ENCODE measurements at places on chromosomes 5 and 9.

GRCh38 chr5:138960145-138960692, 85.1 kb upstream of the LRRTM2 start:
- DNase-seq, result no peak

DNA sequence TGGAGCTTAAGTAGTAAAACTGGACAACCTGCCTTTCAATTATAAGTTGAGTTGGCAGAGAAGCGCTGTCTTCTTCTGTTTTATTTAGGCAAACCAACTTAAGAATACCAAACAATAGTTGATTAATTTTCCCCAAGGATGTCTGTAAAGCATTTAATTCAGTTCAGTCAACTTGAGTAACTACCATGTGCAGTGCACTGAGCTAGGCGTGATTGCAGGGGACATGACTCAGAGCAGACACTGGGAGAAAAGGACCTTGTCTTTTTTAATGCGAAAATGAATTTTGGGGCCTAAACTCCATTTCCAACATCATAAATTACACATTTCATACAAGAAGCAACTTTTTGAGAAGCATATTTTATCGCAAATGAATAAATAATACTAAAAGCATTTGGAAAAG, 66.3 kb downstream of the FBXL7 start:
- DNase-seq, result no peak

GRCh38 chr9:7185612-7186011, 427.8 kb downstream of the KDM4C start:
- DNase-seq, result no peak

GRCh38 chr9:94002316-94003140, 47.4 kb upstream of the BARX1 start:
- peak; percentile 20 for DNase-seq

DNA sequence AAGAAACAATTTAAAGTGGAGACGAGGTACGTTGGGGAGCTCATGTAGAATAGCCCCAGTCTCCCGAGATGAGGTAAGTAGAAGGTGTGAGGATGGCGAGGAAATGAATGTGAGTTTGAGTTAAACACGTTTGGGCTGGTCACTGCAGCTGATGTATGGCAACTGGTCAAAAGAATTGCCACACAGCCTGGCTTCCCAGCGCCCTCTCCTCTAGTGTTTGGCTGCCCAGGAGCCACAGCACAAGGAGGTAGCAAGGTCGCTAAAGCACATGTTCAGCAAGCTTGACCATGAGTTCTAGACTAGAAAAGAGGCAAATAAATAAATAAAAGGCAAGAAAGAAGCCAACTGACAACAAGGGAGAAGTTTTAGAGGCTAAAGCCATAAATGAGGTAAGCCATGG, 21.4 kb upstream of the LECT2 start:
- DNase-seq, result no peak

DNA sequence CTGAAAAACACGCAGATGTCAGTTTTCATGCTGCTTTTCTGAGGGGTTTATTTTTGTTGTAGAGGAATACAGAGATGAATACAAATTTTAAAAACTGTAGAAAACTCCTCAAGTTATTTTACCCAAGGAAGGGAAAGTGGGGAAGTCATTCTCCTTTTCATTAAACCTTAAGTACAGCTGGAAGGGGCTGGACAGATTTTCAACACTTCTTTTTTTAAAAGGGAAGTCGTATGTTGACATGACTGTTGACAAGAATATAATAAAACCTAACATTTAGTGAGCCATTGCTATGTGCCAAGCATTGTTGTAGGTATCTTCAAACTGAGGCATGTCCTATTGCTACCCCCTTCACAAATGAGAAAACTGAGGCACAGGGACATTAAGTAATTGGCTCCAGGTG, 235.7 kb upstream of the ELL2 start:
- DNase-seq, result no peak

DNA sequence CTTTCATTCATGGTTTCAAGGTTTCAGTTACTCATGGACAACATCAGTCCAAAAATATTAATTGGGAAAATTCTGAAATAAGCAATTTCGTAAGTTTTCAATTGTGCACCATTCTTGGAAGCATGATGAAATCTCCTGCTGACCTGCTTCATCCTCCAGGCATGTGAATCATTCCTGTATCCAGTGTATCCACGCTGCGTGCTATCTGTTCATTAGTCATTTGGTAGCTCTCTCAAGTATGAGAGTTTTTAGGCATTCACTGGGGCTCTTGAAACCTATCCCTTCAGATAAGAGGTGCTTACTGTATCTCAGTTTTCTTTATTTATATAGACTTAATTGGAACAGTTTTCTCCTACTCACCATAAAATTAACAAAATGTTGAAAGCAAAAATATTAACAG, 293.0 kb downstream of the CDH12 start:
- no peak for DNase-seq

DNA sequence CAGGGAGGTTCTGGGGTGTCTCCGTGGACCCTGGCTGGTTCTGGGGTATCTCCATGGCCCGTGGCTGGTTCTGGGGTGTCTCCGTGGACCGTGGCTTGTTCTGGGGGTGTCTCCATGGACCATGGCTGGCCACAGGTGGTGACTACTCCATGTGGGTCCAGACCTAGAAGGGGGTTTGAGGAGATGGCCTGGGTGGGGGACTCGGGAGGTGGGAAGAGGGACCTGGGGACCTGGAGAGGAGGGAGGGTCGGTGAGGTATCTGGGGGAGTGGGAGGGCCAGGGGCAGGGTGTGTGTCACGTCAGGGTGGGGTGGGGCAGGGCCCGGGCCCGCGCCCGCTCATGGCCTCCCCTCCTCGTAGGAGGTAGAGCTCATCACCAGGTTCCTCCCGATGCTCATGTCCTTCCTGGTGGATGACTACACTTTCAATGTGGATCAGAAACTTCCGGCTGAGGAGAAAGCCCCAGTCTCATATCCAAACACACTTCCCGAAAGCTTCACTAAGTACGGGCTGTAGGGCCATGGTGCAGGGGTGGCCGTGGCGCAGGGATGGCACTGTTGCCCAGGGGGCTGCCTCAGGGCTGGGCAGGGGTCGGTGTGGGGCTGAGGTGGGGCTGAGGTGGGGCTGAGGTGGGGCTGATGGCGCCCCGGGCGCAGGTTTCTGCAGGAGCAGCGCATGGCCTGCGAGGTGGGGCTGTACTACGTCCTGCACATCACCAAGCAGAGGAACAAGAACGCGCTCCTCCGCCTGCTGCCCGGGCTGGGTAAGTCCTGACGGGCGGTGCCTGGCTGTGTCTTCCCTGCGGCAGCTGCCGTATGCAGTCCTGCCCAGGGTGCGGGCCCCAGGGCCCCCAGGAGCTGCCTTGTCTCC, 10.7 kb upstream of the TOR4A start:
- DNase-seq, result no peak

Measured in NCI-H1048 (cell line).